Kidney epithelial cell (primary cell): ENCODE measurements at places on chromosomes 5 and 9.

DNA sequence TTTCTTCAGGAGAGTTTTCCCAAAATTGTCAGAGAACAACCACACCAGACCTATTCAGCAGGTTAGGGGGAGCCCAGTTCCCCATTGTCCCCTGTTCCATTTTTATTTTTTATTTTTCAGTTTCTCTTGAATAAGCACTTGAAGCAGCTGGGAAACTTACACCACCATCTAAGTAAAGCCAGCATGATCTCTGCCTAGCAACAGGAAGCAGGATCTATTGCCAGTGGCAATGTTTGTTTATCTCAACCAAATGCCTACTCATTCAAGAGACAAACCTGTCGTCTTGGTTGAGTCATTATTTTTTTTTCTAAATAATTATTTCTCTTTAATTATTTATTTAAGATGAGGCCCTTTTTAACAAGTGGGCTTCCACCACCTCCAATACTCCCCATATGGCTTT is 379.3 kb downstream of the PLK2 start:
- peak; percentile 14 for DNase-seq

DNA sequence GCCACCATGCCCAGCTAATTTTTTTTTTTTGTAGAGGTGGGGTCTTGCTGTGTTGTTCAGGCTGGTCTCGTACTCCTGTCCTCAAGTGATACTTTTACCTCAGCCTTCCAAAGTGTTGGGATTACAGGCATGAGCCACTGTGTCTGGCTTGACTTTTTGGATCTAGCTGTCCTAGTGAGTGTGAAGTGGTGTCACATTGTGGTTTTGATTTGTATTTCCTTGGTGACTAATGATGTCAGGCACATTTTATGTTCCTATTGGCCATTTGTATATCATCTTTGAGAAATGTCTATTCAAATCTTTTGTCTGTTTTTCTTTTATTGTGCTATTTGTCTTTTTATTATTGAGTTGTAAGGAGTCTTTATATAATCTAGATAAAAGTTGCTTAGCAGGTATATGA is 53.5 kb upstream of the MCCC2 start:
- DNase-seq = peak; percentile 1

DNA sequence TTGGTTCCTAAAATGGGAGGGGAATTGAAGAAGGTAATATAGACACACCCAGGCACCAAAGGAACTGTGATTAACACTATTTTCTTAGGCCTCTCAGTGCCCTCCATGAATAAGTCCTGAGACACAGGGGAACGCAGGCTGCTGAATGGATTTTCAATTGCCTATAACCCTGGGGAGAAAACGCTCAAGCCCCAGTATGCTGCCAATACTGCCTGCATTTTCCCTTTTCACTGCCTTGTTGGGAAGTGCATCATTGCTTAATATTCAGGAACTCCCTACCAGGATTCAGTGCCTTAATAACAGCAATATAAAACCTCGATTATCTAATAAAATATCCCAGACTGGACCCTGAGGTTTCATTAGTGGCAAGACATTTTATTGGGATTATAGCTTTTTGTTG is 25.4 kb downstream of the APBA1 start:
- no peak for DNase-seq

DNA sequence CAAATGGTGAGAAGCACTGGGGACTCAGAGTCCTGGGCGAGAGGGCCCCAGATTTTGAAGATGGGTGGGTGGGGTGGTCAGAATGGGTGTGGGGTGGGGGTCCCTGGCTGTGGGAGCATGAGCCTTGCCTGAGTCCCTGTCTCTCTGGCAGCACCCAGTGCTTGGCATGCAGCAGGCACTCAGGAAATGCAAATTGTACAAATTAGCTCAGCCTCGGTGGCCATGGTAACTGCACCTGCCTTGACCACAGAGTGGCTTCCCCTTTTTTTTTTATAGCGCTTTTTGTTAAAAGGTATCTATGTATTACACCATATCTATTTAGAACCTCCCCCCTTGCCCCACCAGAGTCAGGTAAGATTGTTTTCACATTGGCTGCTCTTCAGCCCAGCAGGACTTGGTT is 19.2 kb upstream of the PITX1 start:
- no peak for DNase-seq

- peak; percentile 19 for DNase-seq
Measured at GRCh38 chr5:134289509-134290113, 63.7 kb upstream of the PPP2CA start.

DNA sequence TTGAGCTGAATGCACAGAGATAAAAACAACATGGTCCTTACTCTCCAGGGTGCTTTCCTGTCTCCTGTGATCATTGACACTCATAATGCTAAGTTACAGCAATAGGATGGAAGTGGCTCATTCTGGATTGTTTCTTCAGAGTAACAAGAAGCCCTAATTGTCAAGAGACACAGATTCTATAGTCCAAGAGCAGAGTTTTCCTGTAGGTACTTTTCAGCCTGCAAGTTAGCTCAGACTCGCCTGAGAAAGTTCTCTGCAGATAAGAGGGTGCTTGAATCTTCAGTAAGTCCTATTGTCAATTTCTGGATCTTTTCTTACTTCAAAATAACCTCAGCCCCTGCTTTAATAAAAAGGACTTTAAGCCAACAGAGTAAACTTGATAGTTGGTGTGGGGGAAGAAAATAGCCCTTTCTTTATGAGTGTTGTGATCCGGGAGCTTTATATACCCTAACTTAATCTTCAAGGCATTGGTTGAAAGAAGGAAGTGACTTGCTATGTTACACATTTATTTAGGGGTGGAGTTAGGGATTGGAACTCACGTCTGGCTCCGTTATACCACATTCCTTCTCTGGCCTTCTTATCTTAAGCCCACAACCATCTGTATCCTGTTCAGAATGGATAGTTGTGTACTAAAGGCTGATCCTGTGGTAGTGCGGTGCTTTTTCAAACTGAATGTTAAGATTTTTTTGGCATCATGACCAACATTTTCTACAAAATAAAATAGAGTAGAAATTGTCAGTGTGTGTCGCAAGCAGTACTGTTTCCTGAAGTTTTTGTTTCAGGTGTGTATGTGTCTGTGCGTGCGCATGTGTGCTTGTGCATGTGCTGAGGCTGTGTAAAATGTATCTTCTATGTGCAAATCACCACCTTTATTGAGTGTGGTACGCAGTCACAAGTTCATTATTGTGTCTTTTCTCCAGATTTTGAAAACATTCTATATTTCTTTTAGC is 173.9 kb downstream of the WDR70 start:
- no peak for DNase-seq

DNA sequence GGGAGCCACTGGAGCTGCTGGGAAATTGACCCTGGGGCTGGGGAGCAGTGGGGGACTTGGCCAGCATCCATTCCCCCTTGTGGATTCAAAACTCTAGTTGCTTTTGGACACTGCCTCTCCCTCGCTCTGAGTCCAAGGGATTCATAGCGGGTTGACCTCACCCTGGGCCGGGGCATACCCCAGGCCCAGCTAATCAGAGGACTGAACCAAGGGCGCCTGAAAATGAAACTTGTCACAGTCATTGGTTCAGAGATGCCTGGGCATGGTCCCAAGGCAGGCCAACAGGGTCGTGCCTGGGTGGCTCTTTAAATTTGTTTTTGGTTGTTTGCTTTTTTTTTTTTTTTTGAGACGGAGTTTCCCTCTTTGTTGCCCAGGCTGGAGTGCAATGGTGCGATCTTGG is 22.6 kb downstream of the STK10 start:
- DNase-seq = no peak

- no peak for DNase-seq
Measured at GRCh38 chr5:8845296-8845695, 700.6 kb downstream of the SEMA5A start.
